NCI-H2107 (cell line): ENCODE measurements at places on chromosomes 3 and 15.

DNA sequence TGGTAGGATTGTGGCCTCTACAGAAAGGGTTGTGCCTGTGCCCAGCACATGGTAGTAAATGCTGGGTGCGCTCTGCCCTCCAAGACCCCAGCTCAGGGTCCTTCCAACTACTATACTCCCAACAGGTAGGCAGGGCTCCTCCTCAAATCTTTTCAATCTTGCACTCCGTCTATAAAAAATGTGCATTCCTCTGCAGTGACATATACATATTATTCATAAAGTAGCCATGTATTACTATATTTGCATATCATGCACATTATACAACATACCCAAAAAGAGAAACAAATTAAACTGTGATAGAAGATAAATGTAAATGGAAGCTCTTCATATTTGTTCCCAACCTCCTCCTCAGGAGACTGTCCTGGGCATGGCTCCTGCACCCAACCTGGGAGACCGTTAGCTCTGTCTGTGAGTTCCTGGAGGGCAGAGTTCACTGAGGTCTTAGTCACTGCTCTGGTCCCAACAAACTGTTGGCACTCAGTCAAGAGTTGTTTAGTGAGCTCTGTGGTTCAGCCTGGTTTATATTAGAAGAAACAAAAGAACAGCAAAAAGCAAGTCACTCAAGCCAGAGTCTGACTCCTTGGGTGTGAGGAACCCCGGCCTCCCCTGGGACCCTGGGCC is 47.7 kb upstream of the GRIP2 start:
- DNase-seq, result no peak

- no peak for DNase-seq
These were observed 67.9 kb upstream of the MITF start for GRCh38 chr3:69671082-69671952.

DNA sequence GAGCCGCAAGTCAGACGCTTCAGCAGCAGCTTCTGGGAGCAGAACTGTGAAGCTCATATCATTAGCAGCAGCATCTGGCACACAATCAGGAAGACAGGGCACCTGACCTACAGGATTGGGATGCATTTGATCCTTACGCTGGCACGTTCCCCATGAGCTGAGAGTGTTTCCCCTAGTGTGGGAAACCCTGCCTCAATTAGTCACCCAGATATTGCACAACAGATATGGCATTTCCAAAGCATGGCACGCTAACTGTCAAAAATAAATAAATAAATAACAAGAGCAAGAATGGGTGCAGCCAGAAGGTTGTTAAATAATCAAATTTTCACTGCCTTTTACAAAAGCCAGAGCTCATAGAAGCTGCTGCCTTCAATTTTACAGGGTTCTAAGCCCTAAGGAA is 189.6 kb upstream of the THBS1 start:
- no peak for DNase-seq

- DNase-seq, result no peak
These were observed 57.2 kb downstream of the NIPA2 start for GRCh38 chr15:22895465-22896190.

- no peak for DNase-seq
These were observed 123.8 kb downstream of the SV2B start for GRCh38 chr15:91223863-91224262.

DNA sequence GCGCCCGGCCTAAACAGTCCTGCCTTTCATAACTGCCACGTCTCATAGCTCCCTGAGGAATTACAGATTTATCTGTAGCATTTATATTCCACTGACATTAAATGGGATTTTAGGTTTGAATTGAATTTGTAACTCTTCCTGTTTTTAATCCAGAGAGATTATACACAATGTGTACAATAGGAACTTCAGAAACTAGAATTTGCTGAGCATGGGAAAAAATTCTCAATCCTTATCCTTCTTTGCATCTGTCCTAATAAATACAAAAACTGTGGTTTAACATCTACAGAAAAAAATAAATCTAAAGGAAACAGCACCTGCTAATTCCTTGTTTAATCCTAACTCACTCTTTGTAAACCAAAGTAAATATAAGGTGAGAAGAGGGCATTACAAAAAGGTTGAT is 2.2 kb downstream of the NEK11 start:
- no peak for DNase-seq

DNA sequence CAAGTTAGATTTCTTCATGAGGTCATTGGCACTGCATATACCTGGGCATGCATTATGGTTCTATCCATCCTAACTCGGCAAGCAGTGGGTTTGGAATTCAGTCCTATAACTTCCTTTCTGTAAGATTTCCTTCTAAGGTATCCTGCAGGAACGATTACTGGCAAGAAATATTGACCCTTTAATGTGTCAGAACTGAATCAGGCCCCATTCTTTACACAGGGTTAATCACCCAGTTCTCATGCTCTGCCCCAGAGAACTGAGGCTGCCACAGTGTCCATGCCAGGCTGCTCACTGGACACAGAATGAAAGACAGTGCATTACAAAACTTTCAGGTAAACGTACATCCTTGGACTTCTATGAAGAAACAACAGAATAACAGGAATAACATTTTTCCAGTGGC is 108.9 kb downstream of the RPL22L1 start:
- no peak for DNase-seq

DNA sequence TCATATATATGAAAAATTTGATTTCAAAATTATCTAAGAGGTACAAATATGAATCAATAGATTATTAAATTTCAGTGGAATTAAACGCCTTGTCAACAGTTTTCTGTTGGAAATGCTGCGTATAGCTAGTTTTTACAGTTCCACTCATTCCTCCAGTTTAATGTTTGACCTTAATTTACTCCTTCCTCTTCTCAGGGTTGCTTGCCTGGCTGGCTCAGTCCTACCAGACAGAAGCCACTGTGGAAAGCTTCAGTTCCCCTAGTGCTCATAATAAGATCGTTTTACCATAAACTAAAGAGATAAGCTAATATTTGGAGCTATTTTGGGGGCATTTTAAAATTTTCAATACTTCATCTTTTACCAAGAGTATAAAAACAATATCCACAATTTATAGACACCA is 22.8 kb downstream of the EMC7 start:
- DNase-seq, result no peak

- DNase-seq, result no peak
These were observed 25.9 kb upstream of the UACA start for GRCh38 chr15:70789213-70789612.

- DNase-seq, result no peak
These were observed 79.9 kb upstream of the MITF start for GRCh38 chr3:69659180-69659910.

DNA sequence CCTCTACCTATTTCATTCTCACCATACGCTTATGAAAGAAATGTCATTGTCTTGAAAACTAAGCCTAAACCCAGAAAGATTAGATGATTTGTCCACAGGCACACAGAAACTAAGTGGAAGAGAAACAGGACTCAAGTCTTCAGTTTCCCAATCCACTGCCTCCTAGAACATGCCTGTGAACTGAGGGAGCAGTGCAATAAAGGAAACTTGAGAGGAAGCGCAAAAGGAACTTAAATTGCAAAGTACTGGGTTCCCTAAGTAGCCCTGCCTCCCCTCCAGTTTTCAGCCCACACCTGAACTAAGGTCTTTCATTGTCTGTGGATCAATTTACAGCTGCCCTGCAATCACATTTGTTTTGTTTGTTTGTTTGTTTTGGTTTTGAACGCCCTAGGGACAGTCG is 56.7 kb upstream of the TSEN2 start:
- no peak for DNase-seq

DNA sequence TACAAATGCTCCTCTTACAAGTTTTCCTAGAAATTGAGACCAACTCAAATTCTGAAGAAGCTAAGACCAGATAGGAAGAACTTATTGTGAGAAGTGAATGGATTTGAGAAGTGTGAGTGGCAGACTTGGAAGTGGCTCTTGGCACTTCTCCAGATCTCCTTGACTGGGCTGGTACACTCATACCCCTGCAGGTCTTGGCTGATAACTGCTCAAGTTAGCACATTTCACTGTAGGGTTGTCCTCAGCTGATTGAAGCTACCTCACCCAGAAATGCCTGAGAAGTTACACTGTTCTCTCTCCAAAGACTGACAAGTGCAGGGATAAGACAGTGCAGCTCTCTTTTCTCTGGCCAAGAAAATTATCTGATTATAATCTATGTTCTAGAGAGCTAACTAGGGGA is 16.5 kb upstream of the CLDN1 start:
- DNase-seq, result no peak

DNA sequence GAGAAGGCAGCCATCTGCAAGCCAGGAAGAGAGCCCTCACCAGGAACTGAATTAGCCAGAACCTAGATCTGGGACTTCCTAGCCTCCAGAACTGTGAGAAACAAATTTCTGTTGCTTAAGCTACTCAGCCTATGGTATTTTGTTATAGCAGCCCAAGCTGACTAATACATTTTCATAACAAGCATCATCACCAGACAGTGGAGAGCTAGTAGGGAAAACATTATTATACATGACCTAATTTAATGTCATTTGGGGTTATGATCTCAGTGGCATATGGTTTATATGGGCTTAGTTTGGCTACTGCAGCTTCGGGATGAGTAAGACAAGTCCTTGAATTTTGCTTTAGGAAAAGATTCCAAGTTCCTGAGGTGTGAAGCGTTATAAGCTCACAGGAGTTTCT is 35.6 kb downstream of the LNP1 start:
- no peak for DNase-seq

DNA sequence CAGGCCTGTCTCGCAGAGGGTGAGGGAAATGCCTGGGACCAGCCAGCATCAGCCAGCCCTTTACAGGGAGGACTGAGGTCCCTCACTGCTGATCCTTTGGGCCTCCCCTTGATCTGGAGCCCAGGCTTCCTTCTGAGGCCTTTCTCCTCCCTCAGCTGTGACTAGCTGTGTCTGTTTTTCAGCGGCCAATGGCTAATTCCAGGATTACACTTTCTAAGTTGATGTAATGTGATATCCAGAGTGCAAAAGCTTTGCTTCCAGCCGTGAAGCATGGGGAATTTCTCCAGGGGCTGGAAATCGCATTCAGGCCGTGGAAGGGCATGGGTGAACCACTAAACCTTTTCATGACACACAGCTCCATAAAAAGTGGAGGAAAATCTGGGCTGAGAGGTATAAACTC is 157.6 kb downstream of the SHQ1 start:
- no peak for DNase-seq

GRCh38 chr15:101578443-101578894 is 73.7 kb downstream of the TM2D3 start:
- no peak for DNase-seq

- no peak for DNase-seq
These were observed 119.4 kb downstream of the ECT2 start for GRCh38 chr3:172869784-172870518.

DNA sequence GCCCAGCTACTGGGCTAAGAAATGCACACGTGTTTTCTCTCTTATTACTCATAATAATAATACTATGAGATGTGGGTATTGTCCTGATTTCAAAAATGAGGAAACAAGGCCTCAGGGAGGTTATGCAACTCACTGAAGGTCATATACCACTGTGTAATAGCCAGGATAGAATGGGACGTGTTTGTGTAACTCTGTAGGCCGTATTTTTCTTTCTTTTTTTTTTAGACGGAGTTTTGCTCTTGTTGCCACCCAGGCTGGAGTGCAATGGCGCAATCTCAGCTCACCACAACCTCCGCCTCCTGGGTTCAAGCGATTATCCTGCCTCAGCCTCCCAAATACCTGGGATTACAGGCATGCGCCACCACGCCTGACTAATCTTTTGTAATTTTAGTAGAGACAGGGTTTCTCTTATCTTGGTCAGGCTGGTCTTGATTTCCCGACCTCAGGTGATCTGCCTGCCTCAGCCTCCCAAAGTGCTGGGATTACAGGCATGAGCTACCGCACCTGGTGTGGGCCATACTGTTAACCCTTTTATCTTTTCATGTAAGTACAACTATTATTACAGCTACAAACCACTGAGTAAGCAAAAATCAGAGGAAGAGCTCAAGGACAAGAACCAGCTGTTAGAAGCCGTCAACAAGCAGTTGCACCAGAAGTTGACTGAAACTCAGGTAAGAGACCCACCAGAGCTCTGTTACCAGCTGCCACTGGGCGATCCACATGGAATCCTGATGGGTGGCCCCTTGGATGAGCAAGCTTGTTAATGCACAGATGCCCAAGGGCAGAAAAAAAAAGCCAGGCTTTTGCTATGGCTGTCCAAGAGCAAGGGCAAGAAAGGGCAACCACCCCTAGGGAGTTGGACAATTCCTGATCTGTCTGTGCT is 6.7 kb downstream of the KNSTRN start:
- no peak for DNase-seq

DNA sequence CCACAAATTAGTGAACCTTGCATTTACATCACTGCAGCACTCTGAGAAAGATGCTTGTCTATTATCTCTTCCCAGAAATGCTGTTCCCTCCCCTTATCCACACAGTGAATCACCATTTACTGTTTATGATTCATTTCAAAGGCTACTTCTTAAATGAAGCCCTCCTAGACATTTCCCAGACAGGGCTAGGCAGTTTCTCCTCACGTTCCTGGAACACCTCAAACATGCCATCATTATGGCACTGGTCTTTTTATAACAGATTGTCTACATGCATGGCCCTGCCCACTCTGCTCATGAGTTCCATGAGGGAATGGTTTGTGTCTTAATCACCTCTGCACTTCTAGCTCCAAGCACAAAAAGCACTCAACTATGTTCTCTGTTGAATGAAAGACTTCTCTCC is 32.2 kb upstream of the TM2D3 start:
- no peak for DNase-seq

GRCh38 chr15:87712211-87712610 is 544.3 kb downstream of the NTRK3 start:
- DNase-seq, result no peak

GRCh38 chr3:129663045-129663446 is 56.6 kb upstream of the PLXND1 start:
- DNase-seq, result no peak

DNA sequence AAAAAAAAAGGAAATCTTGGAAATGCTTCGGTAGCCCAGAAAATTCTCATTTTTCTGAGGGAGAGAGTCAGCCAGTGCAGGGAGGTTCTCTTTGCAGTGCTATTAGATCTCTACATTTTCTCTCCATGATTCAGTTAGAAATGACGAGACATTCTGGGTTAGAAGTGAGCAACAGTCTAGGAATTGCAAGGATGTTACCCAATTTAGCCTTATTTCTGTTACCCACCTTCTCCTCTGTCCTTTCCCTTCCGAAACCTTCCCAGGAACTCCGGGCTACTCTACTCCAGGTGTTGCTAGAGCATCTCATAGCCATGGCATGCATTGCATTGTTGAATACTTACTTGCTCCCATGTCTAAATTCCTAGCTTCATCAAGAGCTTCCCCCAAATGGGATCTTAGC is 106.8 kb downstream of the EDEM1 start:
- no peak for DNase-seq

- no peak for DNase-seq
These were observed at the start of gene CRYGS for GRCh38 chr3:186544281-186544680. TSS of gene CRYGS (minus strand) at chr3:186544380. CDS start at chr3:186544326, 54 bp downstream.

GRCh38 chr3:167057581-167057980 is 322.5 kb downstream of the ZBBX start:
- no peak for DNase-seq

DNA sequence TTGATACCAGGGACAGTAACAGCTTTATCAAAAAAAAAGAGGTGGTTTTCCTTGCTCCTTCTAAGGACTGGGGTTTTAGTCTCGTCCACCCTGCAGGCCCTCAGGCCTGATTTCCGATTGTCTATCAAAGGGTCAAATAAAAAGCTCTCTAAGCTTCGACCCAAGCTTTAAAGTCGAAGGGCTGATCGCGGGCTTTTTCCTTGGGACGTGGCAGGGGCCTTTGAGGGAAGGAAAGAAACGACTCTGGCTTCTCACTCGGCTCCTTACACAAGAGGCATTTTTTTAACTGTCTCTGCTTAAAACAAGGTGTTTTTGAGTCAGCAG is 354 bp upstream of the KLHL24 start:
- DNase-seq, result no peak
